ENCODE measurements at places on chromosomes 11 and 22.

DNA sequence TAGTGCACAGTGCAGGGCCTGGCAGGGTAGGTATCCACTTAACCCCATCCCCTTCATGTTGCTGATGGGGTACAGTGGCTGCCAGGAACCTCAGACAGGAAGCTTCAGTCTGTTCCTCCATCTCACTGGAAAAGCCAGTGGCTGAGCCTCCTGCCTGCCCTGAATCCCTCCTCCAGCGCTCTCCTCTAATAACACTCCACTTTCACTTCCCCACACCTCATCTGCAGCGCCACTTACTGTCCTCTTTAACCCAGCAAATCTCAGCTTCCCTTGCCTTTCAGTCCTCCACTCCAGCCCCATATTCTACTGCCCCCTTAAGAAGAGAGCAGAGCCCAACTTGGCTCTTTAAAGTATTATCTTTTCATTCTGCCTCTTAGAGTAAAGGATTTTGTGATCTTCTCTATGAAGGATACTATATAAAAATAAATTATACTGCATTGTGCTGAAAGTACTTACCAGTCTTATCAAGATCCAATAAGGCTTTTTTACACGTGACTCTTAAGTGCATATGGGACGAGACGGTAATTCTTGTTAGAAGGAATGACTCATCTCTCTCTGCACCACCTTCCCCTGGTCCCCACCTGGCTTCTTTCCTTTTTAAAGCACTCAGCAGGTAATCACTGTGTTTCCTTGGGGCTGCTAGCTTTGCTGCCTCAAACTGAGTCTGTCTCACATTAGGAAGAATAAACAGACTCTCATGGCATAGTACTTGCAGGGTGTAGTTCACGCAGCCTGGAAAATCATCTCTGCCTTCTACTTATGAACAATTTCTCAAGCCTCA is 238.0 kb upstream of the NARS2 start:
- DNase-seq = peak; percentile 63

DNA sequence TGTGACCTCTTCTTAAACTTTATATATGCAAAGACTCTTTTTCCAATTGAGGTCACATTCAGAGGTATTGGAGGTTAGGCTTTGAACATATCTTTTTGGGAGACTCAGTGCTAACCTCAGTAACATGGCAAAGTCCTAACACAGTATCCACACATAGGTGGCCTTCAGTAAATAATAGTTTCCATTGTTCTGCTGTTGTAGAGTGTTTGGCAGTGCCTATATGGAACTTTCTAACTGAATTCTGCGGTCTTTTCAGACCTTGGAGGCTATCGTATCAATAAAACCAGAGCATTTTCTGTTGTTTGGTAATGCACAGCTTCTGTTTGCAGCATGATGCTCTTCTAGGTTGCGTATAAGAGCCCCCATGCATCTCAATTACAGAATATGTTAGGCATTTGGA is 47.0 kb downstream of the LDLRAD3 start:
- no peak for DNase-seq

DNA sequence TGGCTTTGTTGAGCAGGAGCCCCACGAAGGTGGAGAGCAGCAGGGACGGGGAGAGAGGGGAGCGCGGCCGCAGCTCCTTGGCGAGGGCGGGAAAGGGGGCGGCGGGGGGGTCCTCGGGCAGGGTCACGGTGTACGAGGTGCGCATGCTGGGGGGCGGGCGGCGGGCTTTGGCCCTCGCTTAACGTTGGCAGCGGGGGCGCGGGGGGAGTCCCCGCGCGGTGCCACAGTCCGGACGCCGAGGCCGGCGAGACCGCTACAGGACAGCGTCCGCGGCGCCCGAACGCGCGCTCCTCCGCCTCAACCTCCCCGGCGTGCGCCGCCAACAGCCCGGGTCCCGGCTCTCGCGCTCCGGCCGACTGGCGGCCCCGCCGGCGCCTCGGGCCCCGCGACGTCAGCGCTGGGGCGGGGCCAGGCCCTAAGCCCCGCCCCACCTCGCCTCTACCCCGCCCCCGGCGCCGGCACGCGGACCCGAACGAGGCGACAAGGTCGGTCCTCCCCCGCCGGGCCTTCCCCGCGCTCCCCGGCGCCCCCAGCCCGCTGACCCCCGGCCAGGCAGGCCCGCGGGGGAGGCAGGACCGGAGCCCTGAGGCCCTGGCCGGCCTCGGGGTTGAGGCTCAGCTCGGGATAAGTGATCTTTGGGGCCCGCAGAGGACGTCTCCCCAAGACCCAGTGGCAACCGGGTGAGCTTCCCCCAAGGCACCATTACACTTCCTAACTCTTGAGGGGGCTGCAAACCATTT is 17.5 kb downstream of the USP2 start:
- DNase-seq = peak; percentile 65

DNA sequence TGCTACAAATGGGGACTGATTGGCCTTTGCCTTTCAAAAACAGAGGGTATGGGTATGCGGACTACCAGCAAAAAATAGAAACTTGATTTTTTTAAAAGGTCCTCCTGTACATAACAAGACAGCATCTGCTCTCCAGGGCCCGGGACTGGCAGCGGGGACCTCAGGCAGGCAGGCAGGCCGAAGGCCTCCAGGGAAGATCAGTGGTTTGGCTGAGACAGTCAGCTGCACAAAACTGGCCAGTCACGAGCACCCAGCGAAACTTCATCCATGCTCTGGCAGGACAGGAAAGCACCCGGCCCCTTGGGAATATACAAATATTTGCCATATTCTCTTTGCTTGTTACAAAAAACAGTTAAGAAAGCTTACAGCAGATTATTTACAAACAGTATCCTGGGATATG is 11.0 kb downstream of the RPL27A start:
- no peak for DNase-seq

GRCh38 chr22:44305888-44306287 is 6.9 kb downstream of the SHISAL1 start:
- no peak for DNase-seq

DNA sequence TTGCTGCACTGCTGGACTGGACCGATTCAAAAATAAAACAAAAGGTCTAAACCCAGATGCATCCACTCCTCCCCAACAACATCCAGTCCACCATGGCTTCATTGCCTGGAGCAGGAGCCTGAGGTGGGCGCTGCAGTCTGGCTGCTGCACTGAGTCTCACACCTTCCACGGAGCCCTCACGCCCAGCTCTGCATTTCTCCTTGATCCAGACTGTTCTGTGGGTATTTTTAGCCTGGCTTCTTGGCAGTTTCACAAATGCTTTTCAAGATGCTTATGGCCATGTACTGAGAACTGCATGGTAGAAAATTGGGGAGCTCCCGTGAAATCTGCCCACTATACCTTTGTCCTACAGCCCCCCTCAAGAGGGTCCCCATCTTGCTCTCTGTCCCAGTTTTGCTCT is 53.3 kb upstream of the JAM3 start:
- DNase-seq = no peak

- peak; percentile 35 for DNase-seq
Measured at GRCh38 chr11:67113231-67113721, 5.8 kb upstream of the KDM2A start.

DNA sequence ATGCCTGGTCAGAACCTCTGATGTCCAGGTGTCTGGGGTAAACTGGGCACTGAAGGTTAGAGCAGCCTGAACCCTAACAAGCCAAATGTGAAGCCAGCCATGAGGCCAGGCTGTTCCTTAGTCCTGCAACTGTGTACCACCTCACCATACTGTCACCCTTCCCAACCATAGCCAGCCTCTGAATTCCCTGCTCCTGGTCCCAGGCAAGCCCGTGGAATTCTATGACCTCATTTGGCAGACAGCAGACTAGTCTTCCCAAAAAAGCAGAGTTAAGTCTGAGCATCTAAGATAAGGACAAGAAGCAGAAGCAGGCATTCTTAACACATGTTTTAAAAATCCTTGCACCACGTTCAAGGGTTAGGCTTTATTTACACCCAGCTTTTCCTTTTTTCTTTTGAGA is 134.8 kb downstream of the C11orf58 start:
- DNase-seq = no peak

- DNase-seq = no peak
Measured at GRCh38 chr11:41713030-41713429, 253.6 kb upstream of the LRRC4C start.

GRCh38 chr11:87013912-87014825 is 23.6 kb upstream of the TMEM135 start:
- DNase-seq = no peak

DNA sequence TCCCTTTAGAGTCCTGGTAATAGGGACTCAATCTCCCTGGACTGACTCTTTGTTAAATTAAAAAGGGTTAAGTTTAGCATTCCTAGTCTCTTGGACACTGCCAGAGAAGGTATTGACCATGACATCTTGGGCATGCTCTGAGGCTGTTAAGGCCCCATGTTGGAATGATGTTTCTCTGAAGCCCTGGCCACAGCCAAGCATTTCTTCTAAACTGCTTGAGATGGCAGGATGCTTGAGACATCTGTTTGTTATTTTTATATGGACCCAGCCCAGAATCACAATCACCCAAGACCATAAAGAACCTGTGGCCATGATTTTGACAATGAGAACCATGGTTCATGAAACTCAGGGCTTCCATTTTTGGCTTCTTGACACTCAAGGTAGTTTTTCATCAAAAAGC is 5.5 kb upstream of the ANKK1 start:
- no peak for DNase-seq

DNA sequence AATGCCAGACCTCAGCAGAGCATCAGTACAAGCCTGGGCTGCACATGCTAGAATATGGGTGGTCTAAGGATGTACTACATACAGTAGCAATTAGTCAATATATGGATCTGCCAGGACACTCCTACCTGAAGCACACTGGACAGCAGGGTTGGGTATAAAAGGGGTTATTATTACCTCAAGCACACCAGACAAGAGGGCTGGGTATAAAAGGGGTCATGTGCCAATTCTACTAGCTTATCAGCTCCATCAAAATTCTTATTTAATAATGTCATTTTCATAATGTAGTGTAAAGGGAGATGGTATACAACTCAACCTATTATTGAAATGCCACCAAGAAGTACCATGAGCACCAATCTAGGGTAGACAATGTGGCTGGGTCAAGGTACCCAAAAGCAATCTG is 44.7 kb upstream of the PRODH start:
- no peak for DNase-seq

DNA sequence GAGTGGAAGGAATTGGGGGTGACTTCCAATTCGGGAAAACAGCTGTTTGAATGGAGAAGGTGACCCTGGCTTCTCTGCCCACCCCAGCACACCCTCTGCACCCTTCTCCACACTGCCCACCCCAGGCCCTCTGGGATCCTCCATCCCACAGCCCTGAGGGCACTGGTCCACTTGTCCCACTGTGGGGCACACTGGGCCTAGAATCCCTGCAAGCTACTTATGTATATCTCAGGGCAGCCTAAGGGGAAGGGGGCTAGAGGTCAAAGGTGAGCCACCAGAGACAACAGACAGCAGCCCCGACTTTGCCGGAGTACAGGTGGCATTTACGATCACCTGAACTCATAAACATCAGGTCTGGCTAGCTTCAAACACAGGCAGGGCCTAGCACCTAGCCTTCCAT is 673 bp upstream of the SCUBE2 start:
- DNase-seq = no peak

DNA sequence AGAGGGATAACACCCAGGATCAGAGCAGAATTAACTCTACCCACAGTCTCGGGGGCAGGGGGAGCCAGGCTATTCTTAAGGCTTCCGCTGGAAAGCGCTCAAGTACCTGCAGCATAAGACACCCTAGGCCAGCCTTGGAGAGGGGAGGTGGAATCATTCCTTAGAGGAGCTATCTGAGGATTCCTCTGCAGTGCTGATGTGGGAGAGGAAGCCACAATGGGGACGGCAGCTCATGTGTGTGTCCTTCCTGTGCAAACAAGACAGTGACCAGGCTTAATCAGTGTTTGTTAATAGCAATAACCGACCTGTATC is 382.2 kb upstream of the CADM1 start:
- DNase-seq = no peak

DNA sequence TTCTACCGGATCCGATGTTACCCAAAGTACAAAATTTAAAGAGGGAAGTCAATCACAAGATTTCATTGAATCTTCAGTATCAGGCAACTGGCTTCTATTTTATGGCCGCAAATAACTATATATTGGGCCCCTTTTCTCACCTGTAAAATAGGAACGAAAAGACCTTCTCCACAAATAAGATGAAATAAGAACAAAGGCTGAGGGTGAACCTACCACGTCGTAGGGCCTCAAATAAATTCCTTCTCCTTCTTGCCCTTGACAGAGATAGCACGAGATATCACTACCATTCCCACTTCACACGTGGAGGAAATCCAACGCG is 794 bp upstream of the EMSY start:
- DNase-seq = no peak

GRCh38 chr11:945986-946385 is 20.3 kb downstream of the AP2A2 start:
- no peak for DNase-seq

GRCh38 chr22:44663256-44663999 is 38.6 kb upstream of the PRR5 start:
- DNase-seq = no peak

DNA sequence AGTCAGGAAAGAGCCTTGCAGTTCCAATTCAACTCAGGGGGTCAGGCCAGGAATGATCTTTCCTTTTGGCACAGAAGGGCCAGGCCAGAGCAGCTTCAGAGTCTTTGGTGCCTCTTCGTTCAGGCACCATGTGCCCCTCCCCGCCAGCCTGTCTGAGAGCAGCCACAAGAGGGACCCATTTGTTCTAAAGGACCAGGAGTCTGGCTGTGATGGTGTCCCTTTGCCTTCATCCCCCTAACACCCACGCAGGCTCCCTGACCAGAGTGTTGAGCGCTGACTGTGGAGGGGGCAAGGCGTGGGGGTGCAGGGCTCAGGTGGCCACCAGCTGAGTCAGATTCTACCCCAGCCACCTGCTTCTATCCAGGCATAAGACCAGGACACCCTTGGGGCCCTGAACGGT is 156.4 kb downstream of the TTC17 start:
- DNase-seq = no peak

DNA sequence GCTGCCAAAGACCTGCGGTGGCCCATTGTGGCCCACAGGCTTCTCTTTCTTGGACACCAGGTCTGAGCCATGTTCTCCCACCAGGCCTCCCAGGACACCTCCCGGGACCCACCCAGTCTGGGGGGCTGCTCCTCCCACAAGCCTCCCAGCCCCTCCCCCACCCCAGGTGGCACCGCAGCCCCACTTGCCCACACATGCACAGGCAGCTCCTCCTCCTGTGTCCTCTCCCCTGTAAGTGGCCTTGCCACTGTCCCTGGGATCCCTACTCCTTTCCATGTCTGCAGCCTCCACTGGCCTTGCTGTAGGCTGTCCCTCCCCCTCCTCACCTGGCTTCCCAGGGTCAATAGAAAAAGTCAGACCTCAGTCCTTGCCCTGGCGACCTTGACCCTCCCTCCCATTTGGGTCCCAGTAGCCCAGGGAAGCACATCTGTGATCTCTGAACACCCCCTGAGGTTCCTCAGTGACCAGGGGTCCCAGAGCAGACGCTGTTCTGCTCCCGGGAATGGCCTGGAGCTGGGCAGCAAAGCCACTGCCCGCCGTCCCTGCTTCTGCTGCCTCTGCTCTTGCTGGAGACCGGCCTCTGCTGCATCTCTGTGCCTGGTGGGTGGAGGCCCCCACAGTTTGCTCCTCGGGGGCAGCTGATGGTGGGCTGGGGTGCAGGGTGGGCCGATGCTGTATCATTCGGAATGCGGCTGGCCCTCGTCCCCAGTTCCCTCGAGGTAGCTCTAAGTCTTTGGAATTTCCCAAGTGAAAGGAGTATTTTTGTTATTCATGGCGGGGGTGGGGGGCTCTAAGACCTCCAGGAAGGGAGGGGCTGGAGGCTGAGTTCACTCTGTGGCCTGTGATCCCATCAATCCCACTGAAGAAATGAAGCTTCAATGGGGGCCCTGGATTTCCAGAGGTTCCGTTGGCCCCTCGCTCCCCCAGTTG is 43.6 kb downstream of the ARHGAP8 start:
- DNase-seq = no peak

GRCh38 chr11:75105462-75105925 is 8.8 kb upstream of the OR2AT4 start:
- DNase-seq = no peak
